ENCODE measurements at places on chromosomes 11 and 22.

- no peak for DNase-seq
Observed at GRCh38 chr22:32801537-32802236, at the start of gene TIMP3. Gene TIMP3, plus strand, starts transcription at chr22:32801705. Its CDS starts 297 bp downstream, at chr22:32802002.

DNA sequence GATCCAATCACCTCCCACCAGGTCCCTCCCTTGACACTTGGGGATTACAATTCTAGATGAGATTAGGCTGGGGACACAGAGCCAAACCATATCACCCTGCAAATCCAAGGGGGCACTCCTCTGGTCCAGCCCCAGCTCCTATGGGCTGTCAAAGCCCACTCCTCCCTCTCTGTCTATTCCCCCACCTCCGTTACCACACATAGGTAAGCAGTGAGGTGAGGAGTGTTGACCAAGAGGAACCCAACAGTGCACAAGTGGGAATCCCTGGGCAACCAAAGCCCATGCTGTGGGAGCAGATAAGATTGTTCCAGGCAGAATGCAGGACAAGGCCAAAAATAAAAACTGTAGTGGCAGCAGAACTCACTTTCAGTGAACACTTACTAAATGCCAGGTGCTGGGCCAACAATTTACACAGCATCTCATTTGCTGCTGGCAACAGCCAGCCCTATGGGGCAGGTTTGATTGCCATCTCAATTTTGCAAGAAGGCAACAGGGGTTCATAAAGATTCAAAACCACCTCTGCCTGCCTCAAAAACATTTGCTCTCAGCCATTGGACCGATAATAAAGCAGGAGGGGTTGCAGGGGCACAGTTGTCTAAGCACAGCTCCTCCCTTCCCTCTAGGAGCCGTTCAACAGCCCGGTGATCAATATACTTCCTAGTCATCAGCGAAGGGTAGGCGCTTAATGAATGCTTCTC, 8.9 kb downstream of the SDF2L1 start:
- no peak for DNase-seq

GRCh38 chr11:56950510-56950909, 38.2 kb upstream of the OR5AK2 start:
- no peak for DNase-seq

DNA sequence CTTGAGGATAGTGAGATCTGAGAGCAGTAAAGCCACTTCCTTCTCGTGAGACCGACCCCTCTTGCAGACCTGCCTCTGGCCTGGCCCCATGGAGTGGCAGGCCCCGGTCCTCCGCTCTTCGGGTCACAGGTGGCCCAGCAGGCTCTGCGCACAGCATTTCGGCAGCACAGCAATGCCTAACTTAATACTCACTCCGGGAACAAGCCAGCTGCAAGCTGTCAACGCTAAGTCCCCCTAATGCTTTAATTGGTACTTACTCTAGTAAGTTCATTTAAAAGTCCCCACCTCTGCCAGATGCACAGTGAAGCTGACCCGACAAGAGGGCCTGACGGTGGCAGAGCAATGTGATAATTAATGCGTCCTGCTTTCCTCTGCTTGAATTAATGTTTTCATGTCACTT, 349.3 kb upstream of the B3GAT1 start:
- no peak for DNase-seq
